PC-9 (cell line): ENCODE measurements at places on chromosomes 4 and X. TPM values are rescaled to one million over a fixed set of nuclear protein-coding genes. Genes with fewer than 3 reads are reported as not detected.

GRCh38 chr4:177349191-177349590 lies 39.5 kb downstream of the NEIL3 start:
- DNase-seq = no peak
- H3K27me3 ChIP-seq = no peaks in the 10 kb centered on the region
- no peak overlapping the region for H3K27ac ChIP-seq
- no peak overlapping the region for H3K4me3 ChIP-seq
- no peaks in the 10 kb centered on the region for H3K4me1 ChIP-seq

DNA sequence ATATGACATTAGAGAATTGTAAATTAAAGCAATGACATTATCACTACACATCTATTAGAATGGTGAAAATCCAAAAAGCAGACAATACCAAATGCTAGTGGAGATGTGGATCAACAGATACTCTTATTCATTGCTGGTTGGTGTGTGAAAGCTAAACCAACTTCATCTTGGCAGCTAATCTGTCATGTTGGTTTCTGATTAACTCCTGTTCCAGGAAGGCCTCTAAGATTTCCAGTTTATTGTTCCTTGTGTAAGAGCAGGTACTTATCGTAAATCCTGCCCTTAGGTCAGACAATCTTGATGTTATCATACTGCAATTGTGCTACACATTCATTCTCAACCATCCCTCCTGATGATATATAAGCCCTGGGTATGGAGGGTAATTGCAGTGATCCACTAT lies 809.0 kb upstream of the DIAPH2 start:
- no peaks in the 10 kb centered on the region for H3K4me1 ChIP-seq
- H3K4me3 ChIP-seq = no peak overlapping the region
- no peaks in the 10 kb centered on the region for H3K36me3 ChIP-seq
- no peak for DNase-seq
- no peaks in the 10 kb centered on the region for H3K27me3 ChIP-seq

DNA sequence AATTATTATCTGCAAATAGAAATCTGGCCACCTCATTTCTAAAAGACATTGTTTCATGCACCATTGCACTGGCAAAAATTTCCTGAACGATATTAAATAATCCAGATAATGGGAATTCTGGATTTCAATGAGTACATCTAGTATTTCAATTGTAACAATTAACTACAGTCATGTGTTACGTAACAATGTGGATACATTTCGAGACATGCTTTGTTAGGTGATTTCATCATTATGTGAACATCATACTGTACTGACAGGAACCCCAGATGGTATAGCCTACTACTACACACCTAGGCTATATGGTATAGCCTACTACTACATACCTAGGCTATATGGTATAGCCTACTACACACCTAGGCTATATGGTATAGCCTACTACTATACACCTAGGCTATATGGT lies 14.8 kb downstream of the LAMTOR3 start:
- peaks cover 6% of the 10 kb centered on the region; the same call in 1 of the 2 replicates for H3K4me1 ChIP-seq
- DNase-seq = no peak
- H3K27ac ChIP-seq = no peak overlapping the region
- no peak overlapping the region for H3K4me3 ChIP-seq
- peaks cover 23% of the 10 kb centered on the region; the same call in 1 of the 2 replicates for H3K36me3 ChIP-seq

DNA sequence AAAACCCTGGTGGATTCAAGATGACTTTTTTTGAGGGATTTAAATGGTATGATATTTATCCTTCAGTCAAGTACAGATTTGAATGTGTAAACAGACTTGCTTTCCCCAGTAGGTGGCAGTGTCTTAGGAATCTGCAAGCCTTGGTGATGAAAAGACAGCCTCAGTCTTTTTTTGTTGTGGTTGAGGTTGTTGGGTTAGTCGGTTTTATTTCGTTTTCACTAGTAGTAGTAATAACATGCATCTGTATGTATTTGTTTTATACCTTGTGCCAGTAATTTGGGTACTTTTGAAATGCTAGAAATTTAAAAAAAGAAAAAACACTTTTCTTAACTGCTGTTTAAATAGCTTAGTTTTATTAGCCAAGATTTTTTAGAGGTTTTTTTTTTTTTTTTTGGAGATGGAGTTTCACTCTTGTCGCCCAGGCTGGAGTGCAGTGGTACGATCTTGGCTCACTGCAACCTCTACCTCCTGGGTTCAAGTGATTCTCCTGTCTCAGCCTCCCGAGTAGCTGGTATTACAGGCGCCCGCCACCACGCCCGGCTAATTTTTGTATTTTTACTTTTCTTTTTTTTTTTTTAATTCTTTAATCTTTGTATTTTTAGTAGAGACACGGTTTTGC lies 39.2 kb downstream of the COPS4 start:
- H3K4me3 ChIP-seq = no peak overlapping the region
- H3K27ac ChIP-seq = no peak overlapping the region
- DNase-seq = peak; percentile 23
- no peaks in the 10 kb centered on the region for H3K4me1 ChIP-seq
- H3K36me3 ChIP-seq = peaks cover 9% of the 10 kb centered on the region

DNA sequence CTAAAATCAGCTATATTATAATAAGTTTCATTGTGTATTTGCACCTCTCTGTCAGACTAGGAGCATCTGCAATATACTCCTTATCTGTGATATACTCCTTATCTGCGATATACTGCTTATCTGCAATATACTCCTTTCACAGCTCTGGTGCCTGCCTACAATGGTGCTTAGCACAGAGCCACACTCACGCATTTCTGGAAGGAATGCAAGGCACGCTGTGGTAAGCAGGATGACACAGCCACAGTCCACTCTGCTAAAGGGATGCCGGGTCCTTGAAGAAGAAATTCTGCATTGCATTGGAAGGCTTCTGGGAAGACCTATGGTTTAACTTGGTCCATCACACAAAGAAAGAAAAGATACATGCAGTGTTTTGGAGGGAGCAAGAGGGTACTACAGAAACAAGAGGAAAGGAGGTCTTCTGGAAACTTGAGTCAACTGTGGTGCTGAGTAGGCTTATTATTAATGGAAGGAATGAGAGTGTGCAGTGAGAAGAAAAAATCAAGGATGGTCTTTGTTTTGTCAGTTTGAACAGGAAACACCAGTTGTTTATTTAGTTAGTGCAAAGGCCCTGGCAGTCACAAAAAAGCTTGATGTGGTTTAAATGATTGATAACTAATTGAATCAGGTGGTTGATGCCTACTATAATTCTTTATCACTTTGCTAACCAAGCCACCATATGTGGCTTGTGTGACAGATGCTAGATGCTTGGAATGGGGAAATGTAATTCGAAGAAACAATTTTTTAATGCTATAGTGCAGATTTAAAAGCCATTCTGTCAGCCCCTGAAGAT lies 342.3 kb downstream of the GRXCR1 start:
- H3K27ac ChIP-seq = no peak overlapping the region
- H3K4me3 ChIP-seq = no peak overlapping the region
- no peak for DNase-seq
- no peaks in the 10 kb centered on the region for H3K4me1 ChIP-seq

- no peak overlapping the region for H3K4me3 ChIP-seq
- H3K36me3 ChIP-seq = no peaks in the 10 kb centered on the region
- H3K4me1 ChIP-seq = no peaks in the 10 kb centered on the region
- no peak overlapping the region for H3K27ac ChIP-seq
Observed at GRCh38 chrX:4253092-4253491, 539.6 kb upstream of the PRKX start.

GRCh38 chrX:11628399-11628798 lies 37.3 kb downstream of the ARHGAP6 start:
- H3K36me3 ChIP-seq = no peaks in the 10 kb centered on the region
- no peak for DNase-seq
- H3K4me1 ChIP-seq = no peaks in the 10 kb centered on the region
- no peaks in the 10 kb centered on the region for H3K27me3 ChIP-seq
- H3K27ac ChIP-seq = no peak overlapping the region
- no peak overlapping the region for H3K4me3 ChIP-seq

DNA sequence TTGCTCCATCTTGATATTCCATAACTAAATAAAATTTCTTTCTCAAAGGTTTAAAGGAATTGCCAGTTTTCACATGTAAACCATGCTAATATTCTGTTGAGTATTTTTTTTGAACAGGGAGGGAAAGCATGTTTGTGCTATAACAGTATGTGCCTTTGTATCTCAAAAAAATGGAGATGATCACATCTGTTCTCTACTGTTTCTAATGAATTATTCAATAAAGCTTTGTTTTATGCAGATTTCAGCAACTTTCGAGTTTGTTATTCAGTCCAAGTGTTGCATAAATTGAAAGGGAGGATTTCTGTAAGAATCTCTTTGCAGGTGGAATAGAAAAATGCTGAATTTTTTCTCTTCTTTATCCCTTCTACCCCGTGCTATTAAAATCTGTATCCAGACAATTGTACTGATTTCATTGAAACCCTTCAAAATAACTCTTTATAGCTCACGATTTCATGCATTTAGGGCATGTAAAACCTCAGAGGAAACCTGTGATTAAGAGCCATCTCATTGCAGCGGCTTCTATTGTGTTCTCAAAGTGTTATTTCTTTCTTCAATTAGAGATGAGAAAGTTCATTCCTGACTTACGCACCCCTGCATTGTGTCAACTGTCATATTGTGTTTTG lies 42.1 kb downstream of the NEIL3 start:
- H3K4me3 ChIP-seq = no peak overlapping the region
- no peaks in the 10 kb centered on the region for H3K36me3 ChIP-seq
- no peaks in the 10 kb centered on the region for H3K4me1 ChIP-seq
- no peaks in the 10 kb centered on the region for H3K27me3 ChIP-seq
- no peak overlapping the region for H3K27ac ChIP-seq
- DNase-seq = no peak

DNA sequence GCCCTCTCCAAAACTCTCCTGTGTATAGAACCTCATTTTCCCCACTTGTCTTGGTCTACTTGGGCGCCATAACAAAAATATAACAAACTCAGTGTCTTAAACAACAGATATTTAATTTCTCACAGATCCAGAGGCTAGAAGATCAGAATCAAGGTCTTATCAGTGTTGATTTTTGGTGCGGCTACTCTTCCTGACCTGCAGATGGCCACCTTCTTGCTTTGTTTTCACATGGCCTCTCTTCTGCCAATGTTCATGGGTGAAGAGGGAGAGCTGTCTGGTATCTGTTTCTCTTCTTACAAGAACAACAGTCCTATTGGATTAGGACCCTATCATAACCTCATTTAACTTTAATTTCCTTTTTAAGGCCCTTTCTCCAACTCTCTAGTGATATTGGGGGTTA lies 177.3 kb downstream of the PABPC4L start:
- H3K27me3 ChIP-seq = no peaks in the 10 kb centered on the region
- H3K27ac ChIP-seq = no peak overlapping the region
- DNase-seq = no peak
- H3K4me1 ChIP-seq = no peaks in the 10 kb centered on the region
- H3K36me3 ChIP-seq = no peaks in the 10 kb centered on the region

DNA sequence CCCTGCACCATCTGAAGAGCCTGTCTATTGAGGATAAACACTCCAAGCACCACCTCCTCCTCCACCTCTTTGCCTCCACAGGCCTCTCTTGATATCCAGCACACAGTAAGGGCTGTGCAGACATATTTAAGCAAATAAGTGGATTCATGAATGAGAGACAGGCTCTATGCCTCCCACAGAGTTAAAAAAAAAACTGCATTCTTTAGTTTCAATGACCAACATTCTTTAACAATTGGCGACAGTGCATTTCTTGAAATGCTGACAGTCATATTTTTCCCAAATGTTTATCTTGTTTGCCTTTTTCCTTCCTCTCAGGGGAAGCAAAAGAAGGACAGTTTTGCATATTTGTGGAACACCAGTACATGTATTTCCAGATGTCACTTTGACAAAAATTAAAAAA lies 38.6 kb downstream of the MXRA5 start:
- H3K36me3 ChIP-seq = no peaks in the 10 kb centered on the region
- DNase-seq = no peak
- H3K4me1 ChIP-seq = no peaks in the 10 kb centered on the region
- no peaks in the 10 kb centered on the region for H3K27me3 ChIP-seq

- H3K27ac ChIP-seq = no peak overlapping the region
- H3K4me1 ChIP-seq = no peaks in the 10 kb centered on the region
- H3K4me3 ChIP-seq = no peak overlapping the region
Observed at GRCh38 chr4:54683616-54684346, 26.0 kb downstream of the KIT start.

GRCh38 chr4:74635490-74636123 lies 158.7 kb downstream of the BTC start:
- no peak overlapping the region for H3K4me3 ChIP-seq
- H3K27ac ChIP-seq = no peak overlapping the region
- DNase-seq = no peak
- peaks cover 14% of the 10 kb centered on the region for H3K4me1 ChIP-seq
- H3K27me3 ChIP-seq = no peaks in the 10 kb centered on the region

DNA sequence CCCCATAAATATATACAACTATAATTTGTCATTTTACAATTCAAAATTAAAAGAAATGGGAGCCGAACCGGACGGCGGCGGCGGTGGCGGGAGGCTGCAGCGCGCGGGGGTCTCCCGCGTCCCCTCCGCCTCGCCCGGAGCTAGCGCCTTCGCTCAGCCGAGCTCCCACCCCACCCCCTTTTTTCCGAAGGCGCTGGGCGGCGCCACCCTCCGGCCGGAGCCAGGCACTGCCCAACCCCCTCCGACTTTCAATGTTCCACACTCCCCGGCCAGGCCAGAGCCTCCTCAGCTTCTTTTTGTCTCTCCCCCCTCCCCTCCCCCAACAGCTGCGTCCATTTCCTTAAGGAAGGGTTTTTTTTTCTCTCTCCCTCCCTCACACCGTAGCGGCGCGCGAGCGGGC lies 214.1 kb upstream of the GEMIN8 start:
- H3K4me3 ChIP-seq = no peak overlapping the region
- no peak for DNase-seq

DNA sequence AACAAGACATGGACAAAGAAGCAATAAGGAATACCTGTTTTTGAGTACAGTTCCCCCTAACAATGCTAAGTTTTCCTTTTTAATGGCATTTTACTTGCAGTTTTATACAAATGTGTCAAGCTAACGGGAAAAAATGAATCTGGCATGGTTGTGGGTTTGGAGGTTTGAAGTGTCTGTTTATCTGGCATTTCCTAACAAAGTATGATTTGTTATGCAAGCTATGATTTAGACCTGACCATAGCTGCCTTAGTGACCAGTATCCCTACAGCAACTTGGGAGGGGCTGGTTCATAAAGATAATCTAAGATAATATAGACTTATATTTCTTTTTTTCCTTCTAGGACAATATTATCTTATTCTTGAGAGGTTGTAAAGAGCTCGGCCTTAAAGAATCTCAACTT lies 60.6 kb downstream of the LIMCH1 start:
- H3K36me3 ChIP-seq = 0 out of 2 replicates have a peak, but pooled peaks cover 4% of the 10 kb centered on the region
- no peak overlapping the region for H3K4me3 ChIP-seq
- no peak for DNase-seq
- H3K4me1 ChIP-seq = peaks cover 46% of the 10 kb centered on the region
- H3K27me3 ChIP-seq = no peaks in the 10 kb centered on the region

The DCAF4L1 gene
- total RNA-seq = 0.15 and 0.23 TPM in 2 replicates

The OTC gene
- total RNA-seq = not detected in 2 replicates

The FAM13A gene
- 19.3 and 26.7 TPM in 2 replicates for total RNA-seq

The ZNF185 gene
- 40.6 and 42.8 TPM in 2 replicates for total RNA-seq

The RNF4 gene
- total RNA-seq = 63.5 and 95.4 TPM in 2 replicates

The SLC9B1 gene
- 0.60 TPM in 1 of 2 replicates, not detected in the other for total RNA-seq

The KDR gene
- 0.09 and 0.20 TPM in 2 replicates for total RNA-seq
